Fibroblast of lung (primary cell): ENCODE measurements at places on chromosomes 13 and 19. TPM values are rescaled to one million over a fixed set of nuclear protein-coding genes. Genes with fewer than 3 reads are reported as not detected.
A peak's percentile ranks its signal among the peaks of the same experiment; 100 is the strongest.

The NTN5 gene
- polyA plus RNA-seq = 0.03 and 0.10 TPM in 2 replicates

The LGALS14 gene
- not detected in 2 replicates for polyA plus RNA-seq

The UGGT2 gene
- 17.5 and 26.3 TPM in 2 replicates for polyA plus RNA-seq

The SKA3 gene
- polyA plus RNA-seq = 6.6 and 23.2 TPM in 2 replicates

DNA sequence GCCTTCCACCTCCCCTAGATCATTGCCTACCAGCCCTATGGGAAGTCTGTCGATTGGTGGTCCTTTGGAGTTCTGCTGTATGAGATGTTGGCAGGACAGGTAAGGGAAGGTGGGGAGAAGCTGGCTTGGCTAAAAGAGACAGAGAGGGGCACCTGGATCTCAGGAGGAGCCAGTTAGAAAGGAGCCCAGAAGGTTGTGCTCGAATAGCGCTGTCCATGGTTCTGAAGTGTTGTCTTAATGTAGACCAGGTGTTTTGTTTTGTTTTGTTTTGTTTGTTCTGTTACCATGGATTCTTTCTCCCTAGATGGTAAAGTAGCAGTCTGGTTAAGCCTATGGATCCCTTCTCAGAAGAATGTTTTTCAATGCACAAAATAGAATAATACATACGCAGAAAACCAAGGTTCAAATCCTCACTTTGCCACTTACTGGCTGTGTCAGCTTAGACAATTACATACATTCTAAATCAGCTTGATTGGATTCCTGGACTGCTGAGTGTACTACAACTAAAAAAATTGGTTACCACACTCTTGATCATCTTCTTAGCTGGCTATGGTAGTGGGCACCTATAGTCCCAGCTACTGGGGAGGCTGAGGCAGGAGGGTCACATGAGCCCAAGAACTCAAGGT, 5.9 kb upstream of the CACNG7 start:
- peaks cover 5% of the 10 kb centered on the region for H3K27me3 ChIP-seq
- H3K4me3 ChIP-seq = no peak overlapping the region
- peak; percentile 33 for DNase-seq
- H3K4me1 ChIP-seq = no peaks in the 10 kb centered on the region
- H3K36me3 ChIP-seq = no peaks in the 10 kb centered on the region

DNA sequence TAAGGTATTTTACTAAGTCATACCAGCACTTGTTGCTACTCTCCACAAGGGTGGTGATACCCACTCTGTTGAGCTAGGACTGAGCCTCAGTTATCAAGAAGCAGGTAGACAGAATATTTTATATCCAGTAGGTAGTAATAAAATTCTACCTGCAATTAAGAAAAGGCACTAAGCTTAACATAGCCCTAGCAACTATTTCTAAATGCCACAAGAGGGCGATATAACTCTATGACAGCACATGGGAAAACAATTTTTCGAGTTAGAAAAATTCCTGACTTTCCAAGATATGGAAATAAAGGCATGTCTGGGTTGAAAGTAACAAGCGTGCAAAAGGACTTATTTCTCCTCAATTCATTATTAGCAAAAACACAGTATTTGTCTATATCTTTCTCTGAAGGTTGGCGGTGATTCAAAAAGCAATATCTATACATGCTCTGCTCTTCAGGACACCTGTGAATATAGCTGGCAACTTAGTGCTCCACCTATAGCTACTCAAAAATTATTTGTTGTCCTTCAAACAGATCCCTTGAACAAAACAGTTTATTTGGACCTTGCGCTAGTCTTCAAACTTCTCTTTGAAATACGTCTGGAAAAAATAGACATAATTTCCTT, 14.7 kb downstream of the CCDC169 start:
- no peak overlapping the region for H3K27ac ChIP-seq
- no peaks in the 10 kb centered on the region for H3K4me1 ChIP-seq
- no peaks in the 10 kb centered on the region for H3K36me3 ChIP-seq
- no peak overlapping the region for H3K4me3 ChIP-seq
- no peaks in the 10 kb centered on the region for H3K27me3 ChIP-seq
- peak; percentile 39 for DNase-seq

DNA sequence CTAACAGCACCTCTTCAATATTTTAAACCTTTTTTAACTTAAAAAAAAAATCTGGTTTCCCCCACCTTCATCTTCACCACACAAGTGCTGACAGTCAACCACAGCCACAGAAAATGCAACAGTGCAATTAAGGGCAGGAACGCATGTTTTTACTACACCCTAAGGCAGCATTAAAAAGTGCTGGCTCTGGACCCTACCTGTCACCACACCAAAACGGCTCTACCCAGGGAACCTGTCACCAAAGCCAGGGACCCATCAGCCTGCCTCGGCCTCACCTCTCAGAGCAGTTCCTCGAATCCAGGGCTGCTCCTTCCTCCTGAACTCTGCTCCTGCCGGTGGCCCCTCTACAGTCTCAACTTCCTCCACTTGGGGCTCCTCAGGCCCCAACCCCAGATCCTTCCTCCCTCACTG, 22.5 kb upstream of the SLC35E1 start:
- H3K27me3 ChIP-seq = no peaks in the 10 kb centered on the region
- H3K27ac ChIP-seq = no peak overlapping the region
- H3K4me1 ChIP-seq = no peaks in the 10 kb centered on the region
- no peaks in the 10 kb centered on the region for H3K36me3 ChIP-seq
- DNase-seq = no peak
- no peak overlapping the region for H3K4me3 ChIP-seq

- H3K27ac ChIP-seq = no peak overlapping the region
- H3K4me3 ChIP-seq = no peak overlapping the region
- H3K27me3 ChIP-seq = no peaks in the 10 kb centered on the region
- DNase-seq = no peak
Observed at GRCh38 chr13:70375718-70376117, 267.5 kb upstream of the KLHL1 start.
